ENCODE measurements at places on chromosomes 13 and 19.

GRCh38 chr19:58387338-58388174 is 487 bp downstream of the RPS5 start:
- DNase-seq = no peak

DNA sequence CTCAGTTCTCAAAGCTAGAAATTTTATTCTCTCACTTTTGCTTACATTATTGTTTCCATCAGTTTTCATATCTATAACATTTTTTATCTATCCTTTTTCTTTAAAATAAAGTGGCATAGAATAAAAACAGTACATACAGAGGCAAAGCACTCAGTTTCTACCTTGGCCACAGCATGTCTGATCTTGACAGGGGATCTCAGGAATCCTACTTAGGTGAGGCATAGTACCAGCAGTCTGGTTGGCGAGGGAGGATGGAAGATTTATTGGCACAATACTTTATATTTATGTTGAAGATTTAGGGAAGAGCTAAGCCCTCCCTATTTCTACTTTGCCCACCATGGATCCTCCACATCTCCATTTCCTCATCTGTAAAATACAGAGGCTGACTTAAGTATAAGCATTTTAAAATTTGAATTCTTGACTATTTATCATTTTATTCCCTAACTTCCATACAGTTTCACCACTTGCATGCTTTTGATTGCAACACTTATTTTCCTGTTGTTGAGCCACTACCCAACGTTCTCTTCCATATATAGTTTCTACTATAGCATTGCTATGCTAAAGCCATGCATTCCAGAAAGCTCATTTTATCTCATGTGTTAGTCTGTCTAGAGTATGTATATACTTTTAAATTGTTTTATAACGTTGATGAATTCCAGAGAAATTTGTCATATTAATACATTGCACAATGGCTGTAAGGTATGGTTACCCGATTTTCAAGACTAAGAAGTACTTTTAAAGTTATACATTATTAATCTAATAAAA is 506.7 kb downstream of the KCTD12 start:
- no peak for DNase-seq

- no peak for DNase-seq
These were observed at the start of gene GSX1 for GRCh38 chr13:27792393-27793218. TSS of gene GSX1 (plus strand) at chr13:27792483. CDS start at chr13:27792691, 208 bp downstream.

- no peak for DNase-seq
These were observed 57.5 kb downstream of the ZAR1L start for GRCh38 chr13:32257649-32258048.

DNA sequence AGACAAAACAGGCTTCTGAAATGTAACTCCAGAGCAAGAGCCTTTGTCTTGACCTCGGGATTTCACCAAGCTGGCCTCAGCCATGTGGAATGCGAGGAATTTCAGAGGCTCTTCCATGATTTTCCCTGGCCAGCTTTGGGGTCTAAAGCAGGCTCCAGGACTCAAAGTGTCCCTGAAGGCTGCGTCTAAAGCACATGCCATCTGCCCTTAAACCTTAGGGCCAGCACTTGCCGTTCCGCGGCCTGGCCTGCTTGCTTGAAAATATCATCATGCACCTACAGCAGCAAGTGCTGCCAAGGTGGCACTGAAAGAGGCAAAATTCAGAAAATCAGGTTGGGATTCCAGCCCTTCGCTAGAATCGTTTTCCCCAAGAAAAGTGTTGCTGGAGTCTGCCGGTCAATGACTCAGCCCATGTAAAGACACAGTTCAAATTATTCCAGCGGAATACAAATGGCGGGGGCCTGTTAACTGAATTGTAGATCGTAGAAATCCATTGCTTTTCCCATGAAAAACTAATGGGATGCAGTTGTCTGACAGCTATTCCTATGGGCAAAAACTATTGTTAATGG is 105.7 kb upstream of the RAP2A start:
- no peak for DNase-seq

DNA sequence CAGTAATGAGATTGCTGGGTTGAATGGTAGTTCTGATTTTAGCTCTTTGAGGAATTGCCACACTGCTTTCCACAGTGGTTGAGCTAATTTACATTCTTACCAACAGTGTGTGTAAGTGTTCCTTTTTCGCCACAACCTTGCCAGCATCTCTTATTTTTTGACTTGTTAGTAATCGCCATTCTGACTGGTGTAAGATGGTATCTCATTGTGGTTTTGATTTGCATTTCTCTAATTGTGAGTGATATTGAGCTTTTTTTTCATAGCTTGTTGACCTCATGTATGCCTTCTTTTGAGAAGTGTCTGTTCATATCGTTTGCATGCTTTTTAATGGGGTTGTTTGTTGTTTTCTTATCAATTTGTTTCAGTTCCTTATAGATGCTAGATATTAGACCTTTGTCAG is 245.0 kb downstream of the MTUS2 start:
- no peak for DNase-seq

GRCh38 chr19:38303517-38304351 is at the start of gene C19orf33:
TSS of gene C19orf33 (plus strand) at chr19:38304251. CDS start at chr19:38304262, 11 bp downstream.
- DNase-seq = no peak

- DNase-seq = no peak
These were observed 122.4 kb downstream of the DLEU7 start for GRCh38 chr13:50720861-50721671.

GRCh38 chr19:29326849-29327840 is 114.2 kb upstream of the UQCRFS1 start:
- no peak for DNase-seq

DNA sequence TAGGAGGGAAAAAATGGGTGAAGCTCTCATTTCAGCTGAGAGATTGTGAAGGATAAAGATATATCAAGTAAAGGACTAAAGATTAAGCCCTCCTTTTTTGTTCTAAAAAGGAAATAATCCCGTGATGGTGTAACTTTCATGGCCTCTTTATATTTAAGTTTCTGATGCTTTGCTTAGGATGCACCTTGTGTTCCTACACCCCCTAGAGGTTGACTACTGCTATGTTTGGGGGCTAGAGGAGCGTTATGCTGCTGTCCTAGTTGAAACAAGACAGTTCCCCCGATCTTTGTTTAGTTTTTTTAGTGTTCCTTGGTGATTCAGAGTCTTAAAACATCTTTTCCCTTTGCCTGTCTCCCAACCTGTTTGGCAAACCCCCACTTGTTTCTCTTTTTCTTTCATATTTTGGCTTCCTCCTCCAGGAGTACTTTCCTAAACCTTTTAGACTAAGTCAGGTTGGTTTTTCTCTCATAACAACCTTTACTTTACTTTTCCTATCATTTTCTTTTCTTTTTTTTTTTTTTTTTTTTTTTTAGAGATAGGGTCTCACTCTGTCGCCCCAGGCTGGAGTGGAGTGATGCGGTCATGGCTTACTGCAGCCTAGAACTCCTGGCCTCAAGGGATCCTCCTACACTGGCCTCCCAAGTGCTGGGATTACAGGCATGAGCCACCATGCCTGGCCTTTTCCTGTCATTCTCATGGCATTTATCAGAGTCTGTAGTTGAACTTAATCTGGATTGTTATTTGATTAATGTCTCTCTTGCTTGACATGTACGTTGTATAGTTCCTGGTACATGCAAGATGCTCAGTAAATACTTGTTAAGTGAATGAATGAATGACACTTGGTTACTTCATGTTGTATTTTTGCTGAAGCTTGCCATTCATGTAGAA is 2.8 kb downstream of the UBA2 start:
- DNase-seq = peak; percentile 19

All from SK-N-DZ (cell line).